ENCODE measurements at places on chromosomes 7 and 10. TPM values are rescaled to one million over a fixed set of nuclear protein-coding genes. Genes with fewer than 3 reads are reported as not detected.

GRCh38 chr10:84164442-84164841 lies 9.2 kb upstream of the GPR15LG start:
- DNase-seq = no peak

DNA sequence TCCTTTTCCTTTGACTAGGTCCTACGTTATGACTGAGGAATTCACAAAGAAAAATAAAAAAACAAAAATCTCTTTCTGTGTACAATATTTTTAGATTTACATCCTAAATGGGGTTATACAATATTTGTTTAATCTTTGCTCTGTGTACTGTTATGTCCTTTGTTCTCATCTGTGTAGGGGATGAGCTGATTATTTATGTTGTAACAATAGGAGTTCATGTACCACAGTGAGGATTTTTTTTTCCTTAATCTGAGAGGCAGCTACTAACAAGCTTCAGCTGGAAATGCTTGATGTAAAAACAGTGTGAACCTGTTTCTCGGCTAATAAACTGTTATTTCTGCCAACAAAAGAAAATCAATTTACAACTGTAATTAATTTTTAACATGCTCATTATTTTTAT lies 58.0 kb downstream of the ORC5 start:
- DNase-seq = no peak

Gene GRM8
- total RNA-seq = not detected

Gene IDI1
- 55.3 TPM for total RNA-seq

DNA sequence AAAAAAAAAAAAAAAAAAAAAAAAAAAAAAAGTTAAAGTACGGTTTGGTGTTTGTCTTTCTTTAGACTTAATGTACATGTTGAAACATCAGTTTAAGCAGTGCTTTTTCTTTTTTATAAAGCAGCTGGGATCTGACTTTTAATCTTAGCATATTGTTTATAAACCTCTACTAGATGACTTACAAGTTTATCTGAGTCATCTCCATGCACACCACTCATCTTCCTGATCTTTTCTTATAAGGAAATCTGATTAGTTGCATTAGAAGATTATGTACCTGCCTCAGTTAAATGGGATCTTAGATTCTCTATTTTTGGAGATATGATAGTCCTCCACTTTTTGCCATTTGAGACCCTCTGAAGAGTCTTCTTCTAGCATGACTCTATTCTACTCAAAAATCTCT lies 391.9 kb upstream of the LRGUK start:
- DNase-seq = no peak

- DNase-seq = no peak
Observed at GRCh38 chr10:126090911-126091728, 194.8 kb downstream of the FANK1 start.

DNA sequence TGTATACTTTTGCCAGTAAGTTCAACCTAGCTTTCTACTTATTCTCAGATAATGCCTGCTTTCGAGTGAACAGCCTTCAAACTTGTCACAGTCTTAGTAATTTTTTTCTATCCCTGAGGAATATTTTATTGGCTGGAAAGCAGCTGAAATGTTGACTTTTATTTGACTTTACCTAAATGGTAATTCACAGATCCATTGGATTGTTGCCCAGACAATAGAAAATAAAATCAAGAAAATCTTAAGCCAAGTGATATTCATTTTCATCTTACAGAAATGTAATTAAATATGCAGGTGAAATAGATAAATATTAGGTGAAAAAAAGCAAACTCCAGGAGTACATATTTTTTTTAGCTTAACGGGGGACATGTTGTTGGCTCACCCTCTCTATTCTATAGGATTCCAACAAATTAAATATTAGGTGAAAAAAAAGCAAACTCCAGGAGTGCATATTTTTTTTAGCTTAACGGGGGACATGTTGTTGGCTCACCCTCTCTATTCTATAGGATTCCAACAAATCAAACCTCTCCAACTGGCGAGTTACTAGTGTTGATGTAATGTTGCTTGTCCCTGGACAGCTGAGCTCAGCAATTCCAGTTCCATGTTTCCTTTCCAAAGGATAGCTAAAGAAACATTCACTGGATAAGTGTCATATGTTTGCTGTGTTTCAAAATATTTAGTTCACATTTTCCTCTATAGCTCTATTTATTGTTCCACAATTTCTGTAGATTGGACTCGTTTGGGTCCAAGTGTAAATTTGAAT lies 4.2 kb downstream of the TMEM26 start:
- no peak for DNase-seq

GRCh38 chr10:84519235-84519634 lies 190.8 kb downstream of the CCSER2 start:
- DNase-seq = no peak

- no peak for DNase-seq
Observed at GRCh38 chr7:44976746-44977196, 2.0 kb downstream of the MYO1G start.

- DNase-seq = no peak
Observed at GRCh38 chr10:132062641-132063390, 2.9 kb upstream of the JAKMIP3 start.

Gene RARRES2
- total RNA-seq = not detected

GRCh38 chr10:99966306-99966705 lies 43.4 kb downstream of the DNMBP start:
- DNase-seq = peak; percentile 87

- DNase-seq = peak; percentile 96
Observed at GRCh38 chr7:28685644-28686417, 272.3 kb downstream of the TRIL start.

Gene SGMS1
- total RNA-seq = 35.9 TPM

GRCh38 chr10:108850138-108850854 lies 1073.0 kb downstream of the XPNPEP1 start:
- DNase-seq = no peak

- no peak for DNase-seq
Observed at GRCh38 chr7:8500286-8500685, 66.9 kb downstream of the NXPH1 start.

Gene CYP26C1
- 1.1 TPM for total RNA-seq

Gene BAMBI
- 6.8 TPM for total RNA-seq

- DNase-seq = no peak
Observed at GRCh38 chr7:55306331-55306730, 58.8 kb upstream of the LANCL2 start.

DNA sequence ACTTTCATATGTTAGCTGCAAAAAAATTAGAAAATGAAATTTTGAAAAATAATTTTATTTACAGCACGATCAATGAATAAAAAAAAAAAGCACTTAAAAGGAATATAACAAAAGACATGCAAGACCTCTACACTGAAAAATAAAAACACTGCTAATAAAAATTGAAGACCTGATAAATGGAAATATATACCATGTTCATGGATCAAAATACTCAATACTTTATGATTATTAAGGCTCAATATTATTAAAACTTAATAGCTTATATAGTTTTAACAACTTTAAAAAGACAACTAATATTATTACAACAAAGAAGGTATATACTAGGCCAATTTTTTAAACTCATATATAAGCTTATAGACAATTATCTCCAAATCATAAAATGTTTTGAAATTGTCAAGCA lies 143.0 kb downstream of the GFRA1 start:
- no peak for DNase-seq

DNA sequence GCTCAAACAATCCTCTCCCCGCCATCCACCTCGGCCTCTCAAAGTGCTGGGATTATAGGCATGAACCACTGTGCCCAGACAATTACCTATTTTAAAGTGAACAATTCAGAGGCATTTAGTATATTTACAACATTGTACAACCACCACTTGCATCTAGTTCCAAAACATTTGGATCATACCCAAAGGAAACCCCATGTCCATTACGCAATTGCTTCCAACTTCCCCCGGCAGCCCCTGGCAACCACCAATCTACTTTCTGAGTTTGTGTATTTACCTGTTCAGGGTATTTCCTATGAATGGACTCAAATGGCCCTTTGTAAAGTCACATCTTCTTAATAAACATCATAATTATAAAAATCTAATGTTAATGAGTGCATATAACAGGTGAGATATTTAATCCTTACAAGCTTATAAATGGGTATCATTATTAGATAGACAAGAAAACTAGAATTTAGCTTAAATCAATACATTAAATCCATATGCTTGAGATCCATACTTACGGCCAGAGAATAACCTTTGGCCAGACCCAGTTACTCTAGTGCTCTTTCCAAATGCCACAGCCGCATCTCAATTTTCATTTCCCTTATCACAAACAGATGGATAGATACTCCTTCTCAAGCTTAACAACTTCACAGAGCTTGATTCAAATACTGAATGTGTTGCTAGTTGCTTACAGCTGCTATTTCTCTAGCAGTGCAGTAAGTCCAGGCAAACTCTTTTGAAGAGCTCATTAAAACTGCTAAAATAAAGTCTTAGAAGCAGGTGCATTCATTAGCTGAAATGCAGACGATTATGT lies 133.4 kb upstream of the MKLN1 start:
- no peak for DNase-seq

DNA sequence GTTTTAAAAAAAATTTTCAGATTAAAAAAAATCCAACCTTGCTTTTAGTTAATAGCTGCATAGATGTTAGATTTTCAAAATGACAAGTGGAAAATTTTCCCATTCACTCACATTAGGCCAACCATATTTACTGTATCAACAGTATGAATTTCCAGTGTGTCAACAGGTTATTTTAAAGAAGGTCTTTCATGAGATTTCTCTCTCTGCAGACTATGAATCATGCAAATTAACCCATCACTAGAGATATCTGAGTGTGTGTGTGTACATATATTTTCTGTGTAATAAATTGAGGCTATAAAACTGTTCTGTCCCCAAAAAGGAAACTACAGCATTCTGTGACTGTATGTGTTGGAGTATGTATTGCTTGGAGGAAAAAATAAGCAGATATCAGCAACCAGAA lies 305.6 kb downstream of the ARL4A start:
- no peak for DNase-seq

DNA sequence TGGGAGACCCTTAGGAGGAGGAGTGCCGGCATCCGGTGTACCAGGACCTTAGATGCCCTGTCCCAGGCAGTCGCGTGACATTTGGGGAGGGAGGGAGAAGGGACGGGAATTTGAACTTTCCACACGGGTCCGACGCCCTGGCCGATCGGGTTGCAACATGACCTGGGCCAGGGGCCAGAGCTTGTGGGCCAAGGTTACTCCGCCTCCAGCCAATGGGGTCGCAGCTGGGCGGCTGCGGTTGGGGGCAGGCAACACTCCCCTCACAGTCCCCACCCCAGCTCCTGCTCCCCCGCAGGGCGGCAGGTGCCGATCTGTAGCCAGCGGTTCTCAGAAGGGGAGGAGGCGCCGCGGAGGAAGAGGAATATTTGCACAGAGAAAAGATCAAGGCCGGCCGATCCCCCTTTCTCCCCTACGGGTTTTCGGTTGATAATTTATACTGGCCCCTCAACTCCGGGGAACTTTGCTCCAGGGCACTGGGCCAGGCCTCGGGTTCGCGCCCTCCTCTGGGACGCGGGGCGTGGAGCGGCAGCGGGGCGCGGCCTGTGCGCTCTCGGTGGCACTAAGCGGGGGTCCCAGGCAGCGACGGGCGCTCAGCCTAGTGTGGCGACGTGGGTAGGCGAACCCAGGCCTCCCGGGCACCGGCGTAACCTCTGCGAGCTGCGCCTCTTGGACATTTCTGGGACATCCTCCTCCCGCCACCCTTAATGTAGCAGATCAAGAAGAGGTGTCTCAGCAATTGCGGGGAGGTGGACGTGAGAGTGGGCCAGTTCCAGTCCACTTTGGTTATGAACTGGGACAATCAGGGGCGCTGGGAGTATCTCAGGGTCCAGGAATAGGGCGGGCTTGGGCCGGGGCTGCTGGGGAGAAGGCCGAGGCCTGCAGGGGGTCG lies 1.2 kb downstream of the MLXIPL start:
- DNase-seq = no peak

GRCh38 chr10:71837098-71837827 lies 13.8 kb downstream of the PSAP start:
- no peak for DNase-seq

Gene CDC123
- total RNA-seq = 119 TPM

GRCh38 chr10:53140506-53140905 lies 367.9 kb upstream of the MBL2 start:
- no peak for DNase-seq

GRCh38 chr7:96973986-96974385 lies 31.4 kb upstream of the DLX6 start:
- no peak for DNase-seq

Gene HMX2
- total RNA-seq = not detected

Gene OR2A42
- not detected for total RNA-seq

DNA sequence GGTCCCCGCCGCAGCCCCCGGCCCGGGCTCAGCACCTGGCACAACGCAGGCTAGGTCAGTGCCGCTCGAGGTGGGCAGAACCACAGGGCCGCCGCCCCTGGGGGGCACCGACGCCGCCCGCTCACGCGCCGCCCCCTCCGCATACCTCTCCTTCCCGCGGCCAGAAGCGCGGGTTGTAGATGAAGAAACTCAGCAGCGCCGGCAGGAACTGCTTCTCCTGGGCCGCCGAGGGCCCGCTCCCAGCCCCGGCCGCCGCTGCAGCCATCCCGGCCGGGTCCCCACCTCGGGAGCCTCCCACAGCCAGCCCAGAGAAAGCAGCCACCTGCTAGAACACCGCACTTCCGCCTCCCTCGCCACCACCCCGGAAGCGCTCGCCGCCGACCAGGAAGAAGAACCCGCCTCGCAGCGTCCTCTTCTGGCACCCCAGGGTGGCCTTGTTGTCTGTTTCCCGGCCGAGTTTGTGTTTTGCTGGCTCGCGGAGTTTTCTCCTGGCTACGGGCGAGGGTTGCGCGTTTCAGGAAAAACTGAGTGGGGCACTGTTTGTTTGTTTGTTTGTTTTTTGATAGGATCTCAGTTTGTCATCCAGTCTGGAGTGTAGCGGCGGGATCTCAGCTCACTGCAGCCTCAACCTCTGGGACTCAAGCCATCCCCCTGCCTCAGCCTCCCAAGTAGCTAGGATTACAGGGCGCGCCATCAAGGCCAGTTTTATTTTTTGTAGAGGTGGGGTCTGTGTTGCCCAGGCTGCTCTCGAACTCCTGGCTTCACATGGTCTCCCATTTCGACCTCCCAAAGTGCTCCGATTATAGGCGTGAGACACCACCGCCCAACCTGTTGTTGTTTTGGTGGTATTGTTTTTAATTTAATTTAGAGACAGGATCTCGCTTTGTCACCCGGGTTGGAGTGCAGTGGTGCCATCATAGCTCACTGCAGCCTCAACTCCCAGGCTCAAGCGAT lies 17.7 kb downstream of the OCM2 start:
- DNase-seq = no peak

DNA sequence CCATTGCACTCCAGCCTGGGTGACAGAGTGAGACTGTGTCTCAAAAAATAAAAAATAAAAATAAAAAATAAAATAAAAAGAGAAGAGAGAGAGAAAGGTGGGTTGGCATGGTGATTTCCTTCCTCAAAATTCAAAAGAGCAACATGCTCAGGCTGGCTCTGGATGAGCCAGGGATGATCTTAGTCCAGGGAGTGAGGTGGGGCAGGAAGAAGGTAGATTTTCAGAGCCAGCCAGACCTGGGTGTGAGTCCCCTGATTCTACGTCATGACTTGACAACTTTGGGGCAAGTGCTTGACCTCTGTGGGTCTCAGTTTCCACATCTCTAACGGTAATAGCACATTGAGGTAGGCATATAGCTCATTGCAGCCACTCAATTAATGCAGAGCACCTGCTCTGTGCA lies 109.4 kb upstream of the CTBP2 start:
- no peak for DNase-seq

Gene PRSS37
- total RNA-seq = not detected

Gene HOXA4
- 6.8 TPM for total RNA-seq

Measured in glomerular endothelial cell (primary cell).